Fibroblast of skin of abdomen (primary cell): ENCODE measurements at places on chromosomes 12 and 14.

DNA sequence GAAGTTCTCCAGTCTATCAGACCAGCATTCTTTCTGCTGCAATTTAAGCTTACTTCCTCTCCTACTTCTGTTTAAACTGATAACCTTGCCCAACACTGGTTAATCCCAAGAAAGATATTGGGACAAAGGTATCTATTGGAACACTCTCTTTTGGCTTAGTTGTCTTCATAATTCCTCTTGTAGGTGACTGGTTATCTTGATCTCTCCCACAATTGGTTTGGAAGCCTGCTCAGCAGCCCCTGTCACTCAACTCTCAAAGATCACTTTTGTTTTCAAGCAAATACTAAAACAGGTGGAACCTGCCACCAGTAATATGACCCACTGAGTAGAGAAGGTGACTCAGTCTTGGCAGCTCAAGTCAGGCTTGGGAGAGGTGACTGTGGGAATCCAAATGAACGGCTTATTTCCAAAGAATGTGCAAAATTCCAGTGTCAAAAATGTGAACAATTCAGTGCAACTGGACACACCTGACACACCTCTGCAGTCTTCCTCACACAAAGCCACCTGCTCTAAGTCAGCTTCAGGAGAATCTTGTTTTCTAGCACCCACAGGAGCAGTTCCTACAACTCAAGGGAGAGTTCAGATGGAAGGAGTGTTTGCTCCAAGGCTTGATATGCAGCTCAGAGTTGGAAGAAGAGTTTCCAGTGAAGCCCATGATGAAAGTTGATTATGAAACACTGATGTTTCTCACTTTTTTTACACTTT is 83.2 kb upstream of the SLC38A2 start:
- DNase-seq = no peak

- no peak for DNase-seq
These were observed 16.4 kb upstream of the SELPLG start for GRCh38 chr12:108650083-108650482.

DNA sequence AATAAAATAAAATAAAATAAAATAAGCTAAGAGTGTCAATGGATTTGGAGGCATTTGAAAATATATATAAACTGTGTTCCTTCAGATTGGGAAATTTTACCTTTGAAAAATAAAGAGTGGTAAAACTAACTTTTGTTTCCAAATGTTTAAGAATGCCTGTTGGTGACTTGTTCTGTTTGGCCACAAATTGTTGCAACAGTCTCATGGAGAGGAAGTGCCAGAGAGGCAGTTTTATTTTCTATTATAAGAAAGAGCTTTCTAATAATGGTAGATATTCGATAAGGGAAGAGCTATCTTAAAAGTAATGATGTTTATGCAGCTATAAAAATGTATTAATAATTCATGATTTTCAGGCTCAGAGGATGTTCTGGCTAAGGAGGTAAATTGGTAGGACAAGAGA is 68.8 kb upstream of the MDGA2 start:
- no peak for DNase-seq

DNA sequence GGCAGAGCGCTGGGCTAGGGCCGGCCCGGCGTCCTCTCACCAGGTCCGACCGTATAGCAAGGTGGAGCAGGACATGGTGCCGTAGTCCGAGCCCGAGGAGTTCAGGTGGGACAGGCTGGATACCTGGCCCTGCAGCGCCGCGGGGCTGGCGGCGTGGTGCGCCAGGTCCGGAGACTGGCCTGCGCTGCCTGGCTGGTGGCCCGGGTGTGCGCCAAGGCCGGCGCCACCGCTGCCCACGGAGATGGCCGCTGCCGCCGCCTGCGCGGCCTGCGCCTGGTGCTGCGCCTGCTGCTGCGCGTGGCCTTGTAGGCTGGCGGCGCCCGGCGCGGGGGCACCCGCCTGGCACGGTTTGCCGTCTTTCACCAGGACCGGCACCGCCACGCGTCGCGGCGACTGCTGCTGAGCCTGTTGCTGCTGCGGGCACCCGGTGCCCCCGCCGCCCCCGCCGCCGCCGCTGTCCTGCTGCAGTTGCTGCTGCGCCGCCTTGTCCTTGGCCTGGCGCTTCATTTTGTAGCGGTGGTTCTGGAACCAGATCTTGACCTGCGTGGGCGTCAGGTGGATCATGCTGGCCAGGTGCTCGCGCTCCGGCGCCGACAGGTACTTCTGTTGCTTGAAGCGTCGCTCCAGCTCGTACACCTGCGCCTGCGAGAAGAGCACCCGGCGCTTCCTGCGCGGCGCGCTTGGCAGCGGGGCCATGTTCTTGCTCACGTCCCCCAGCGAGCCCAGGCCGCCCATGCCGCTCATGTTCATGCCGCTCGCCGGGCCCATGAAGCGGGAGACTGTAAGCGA is 2.6 kb downstream of the NKX2-1 start:
- DNase-seq = no peak

DNA sequence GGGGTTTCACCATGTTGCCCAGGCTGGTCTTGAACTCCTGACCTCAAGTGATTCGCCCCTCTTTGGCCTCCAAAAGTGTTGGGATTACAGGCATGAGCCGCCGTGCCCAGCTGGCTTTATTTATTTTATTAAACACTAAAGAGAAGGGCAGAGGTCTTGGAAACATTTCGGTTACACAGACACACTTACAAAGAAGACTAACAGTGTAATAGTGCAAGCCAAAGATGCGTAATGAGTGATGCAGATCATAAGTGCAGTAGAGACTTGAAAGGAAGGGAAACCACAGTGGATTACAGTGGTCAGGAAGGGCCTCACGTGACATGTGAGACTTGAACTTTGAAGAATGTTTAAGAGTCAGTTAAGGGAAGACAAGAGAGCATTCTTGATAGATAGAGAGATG is 33.9 kb upstream of the CDK17 start:
- peak; percentile 95 for DNase-seq

GRCh38 chr14:37585101-37585511 is 9.9 kb downstream of the FOXA1 start:
- DNase-seq = no peak
